ENCODE measurements at places on chromosomes 3 and 15.

DNA sequence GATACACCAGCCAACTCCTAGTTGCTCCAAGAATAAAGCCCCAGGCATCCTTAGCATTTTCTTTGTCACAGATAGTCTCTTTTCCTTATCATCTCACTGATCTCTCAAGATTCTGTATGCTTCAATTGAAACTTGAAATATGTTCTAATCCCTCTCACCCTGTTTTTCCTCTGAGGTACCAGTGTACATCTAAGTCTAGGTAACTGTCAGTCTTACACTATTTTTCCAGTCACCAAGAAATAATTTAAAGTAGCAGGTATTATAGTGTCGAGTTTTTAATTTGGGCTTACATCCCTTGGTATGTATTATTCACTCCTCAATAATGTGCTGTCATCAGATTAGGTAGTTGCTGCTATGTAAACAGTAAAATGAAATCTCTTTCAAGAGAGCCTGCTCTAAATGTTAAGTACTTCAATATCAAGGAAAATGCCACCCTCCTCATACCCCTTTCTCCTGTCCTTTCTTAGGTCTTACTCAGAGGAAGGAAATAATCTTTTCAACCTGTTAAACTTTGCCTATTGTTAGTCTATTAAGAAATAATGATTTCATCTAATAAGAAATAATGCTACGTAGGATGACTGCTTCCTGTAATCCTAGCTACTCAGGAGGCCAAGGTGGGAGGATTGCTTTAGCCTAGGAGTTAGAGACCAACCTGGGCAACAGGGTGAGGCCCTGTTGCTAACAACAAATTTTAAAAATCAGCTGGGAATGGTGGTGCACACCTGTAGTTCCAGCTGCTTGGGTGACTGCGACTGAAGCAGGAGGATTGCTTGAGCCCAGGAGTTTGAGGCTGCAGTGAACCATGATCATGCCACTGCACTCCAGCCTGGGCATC, 39.8 kb downstream of the TSC22D2 start:
- no peak for DNase-seq

DNA sequence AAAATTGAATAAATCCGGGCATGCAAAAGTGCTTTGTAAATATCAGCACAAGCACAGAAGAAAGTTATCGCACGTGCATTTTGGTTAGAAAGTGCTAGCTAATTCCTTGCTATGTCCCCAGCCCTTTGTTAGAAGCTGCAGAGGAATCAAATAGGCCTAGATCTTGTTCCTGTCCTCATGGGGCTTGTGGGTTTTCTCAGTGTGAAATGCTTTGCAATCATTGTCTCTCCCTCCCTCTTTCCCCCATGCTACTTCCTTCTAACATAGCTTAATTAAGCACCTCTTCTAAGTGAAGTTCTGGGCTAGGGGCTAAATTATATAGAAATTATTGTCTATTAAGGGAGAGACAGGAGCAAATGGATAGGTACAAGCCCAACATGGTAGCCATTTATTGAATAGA, 271.7 kb downstream of the RPLP1 start:
- DNase-seq = no peak

- DNase-seq = no peak
Observed at GRCh38 chr3:153277029-153277428, 115.0 kb downstream of the RAP2B start.

- no peak for DNase-seq
Observed at GRCh38 chr3:158953131-158953530, 151.3 kb downstream of the MFSD1 start.

DNA sequence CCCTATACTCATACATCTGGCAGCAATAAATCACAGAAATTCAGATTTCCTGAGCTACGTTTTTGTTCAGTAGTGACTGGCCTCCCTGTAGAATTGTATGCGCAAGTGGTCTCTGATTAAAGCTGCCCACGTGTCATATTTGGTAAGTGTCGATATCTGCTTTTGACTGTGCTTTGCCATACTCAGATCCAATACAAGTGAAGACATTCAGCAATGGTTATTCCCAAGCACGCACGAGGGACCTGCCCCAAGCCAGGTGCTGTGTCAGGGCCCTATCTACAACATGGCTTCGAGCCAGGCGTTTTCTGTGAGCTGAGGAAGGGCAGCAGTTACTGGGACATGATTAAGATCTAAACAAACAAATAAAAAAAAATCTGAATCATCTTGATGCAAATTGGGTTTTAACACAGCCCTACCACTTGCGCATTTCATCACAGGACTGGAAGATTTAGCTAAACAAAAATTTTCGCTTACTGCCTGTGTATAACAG, 47.2 kb upstream of the ICE2 start:
- DNase-seq = no peak

DNA sequence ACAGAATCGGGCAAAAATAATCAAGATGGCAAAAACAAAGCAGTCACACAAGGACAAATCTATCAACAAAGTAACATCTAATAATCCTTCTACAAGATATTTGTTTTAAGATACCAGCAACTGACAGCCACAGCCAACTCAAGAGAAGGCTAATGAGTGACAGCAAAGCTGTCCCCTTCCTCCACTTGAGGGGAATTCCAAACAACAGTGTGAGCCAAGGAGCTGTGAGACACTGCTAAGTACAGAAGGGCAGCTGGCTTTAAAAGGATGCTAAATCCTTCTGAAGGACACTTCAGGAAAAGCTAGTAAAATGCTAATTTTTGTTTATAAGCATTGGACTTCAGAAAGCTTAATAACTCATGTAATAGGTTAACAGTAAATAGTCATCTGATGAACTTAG, 120.3 kb upstream of the GOLGA8J start:
- DNase-seq = no peak

- DNase-seq = no peak
Observed at GRCh38 chr3:71288269-71288930, 295.1 kb downstream of the FOXP1 start.

DNA sequence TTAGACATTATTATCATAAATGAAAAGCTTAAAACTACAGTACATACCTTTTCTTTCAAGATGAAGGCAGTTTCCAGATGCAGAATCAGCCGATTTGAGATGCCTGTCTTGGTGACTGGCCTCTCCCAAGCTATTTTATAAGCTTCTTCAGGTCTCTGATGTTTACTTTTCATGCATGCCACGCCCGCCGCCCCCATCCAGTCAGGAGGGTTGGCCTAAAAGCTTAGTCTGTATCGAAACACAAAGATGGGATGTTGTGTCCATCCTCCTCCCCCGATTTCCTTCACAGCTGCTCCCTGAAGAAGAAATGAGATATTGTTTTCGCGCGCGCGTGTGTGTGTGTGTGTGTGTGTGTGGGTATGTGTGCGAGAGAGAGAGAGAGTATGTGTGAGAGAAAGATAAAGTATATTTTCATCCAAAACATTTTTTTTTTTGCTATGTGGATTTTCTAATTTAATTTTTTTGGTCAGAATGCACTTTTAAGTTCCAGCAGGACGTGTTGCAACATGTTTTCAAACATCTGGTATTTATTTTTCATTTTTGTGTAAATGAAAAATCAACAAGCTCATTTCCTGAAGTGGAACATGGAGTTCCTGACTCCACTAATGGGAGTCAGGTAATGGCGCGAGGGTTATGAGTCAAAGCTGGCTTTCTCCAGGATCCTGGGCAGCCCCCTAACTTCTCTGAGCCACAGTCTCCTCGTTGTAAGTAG, at the start of gene APOD:
APOD (minus strand) TSS at position 110 of the 712 bp plus-strand sequence. CDS start 4,479 bp downstream, outside the sequence.
- DNase-seq = no peak

DNA sequence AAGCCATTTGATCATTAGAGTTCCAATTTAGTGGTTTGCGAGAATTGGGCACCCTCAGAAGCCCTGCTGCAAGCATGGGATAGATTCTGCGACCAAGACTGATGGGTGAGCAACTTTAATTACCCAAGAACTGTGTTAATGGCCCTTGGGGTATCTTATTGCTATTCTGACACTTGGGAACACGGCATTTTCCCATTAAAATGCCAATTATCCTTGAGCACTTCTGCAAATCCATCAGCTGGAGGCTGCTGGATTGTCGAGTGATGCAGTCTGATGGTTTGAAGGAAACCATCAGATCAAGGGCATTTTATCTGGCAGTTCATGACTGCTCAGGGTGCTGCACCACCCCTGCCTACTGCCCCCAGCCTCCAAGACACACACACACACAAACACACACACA, 183.6 kb upstream of the PROK2 start:
- DNase-seq = no peak

GRCh38 chr3:159765030-159765859, 223.4 kb upstream of the IL12A start:
- peak; percentile 23 for DNase-seq

DNA sequence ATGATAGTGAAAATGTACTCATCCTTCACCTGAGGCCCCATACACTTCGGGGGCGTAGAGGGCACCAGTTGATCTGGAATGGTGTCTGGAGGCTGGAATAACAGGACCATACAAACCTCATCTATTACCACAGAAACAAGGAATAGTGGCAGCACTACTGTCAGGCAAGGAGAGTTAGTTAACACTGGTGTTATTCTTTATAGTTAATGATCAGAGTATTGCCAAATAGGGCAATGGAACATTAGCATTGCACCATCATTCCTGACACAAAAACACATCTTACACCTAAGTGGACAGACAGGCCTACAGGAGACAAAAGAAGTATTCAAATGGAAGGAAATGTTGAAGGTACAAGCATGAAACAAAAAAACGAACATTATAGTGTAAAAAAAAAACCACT, 137.0 kb upstream of the UBP1 start:
- no peak for DNase-seq

- peak; percentile 83 for DNase-seq
Observed at GRCh38 chr15:92714477-92715401, 59.2 kb upstream of the FAM174B start.

GRCh38 chr3:155196131-155197021, 97.1 kb downstream of the STRIT1 start:
- no peak for DNase-seq

DNA sequence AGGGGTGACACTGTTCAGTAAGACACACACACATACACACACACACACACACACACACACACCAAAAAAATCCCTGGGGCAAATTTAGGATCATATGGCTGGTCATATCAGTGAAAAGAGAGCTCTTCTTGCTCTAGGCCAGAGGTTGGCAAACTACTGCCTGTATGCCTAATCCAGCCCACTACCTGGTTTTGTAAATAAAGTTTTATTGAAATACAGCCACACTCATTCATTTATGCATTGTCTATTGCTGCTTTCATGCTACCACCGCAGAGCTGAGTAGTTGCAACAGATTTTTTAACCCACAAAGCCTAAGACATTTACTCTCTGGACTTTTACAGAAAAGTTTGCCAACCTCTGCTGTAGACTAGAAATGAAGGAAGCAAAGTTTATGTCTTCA, 30.6 kb downstream of the ACP3 start:
- no peak for DNase-seq

GRCh38 chr3:8867646-8868045, 95.6 kb downstream of the RAD18 start:
- no peak for DNase-seq

DNA sequence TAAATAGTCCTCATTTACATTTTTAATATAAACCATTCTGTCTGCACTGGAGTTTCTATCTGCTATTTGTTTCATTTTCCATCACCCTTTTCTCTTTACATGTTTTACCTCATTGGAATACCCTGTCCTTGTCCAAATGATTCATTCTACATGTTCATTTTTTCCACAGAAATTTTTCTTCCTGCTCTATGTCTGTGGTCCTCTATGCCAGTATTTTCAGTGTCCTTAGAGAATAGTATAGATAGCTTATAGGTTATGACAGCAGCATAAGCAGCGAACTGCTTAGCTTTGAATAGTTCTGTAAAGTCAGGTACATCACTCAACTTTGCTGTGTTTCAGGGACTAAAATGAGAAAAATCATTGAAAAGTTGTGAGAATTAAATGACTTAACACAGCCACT, 742.3 kb upstream of the CBLB start:
- no peak for DNase-seq

DNA sequence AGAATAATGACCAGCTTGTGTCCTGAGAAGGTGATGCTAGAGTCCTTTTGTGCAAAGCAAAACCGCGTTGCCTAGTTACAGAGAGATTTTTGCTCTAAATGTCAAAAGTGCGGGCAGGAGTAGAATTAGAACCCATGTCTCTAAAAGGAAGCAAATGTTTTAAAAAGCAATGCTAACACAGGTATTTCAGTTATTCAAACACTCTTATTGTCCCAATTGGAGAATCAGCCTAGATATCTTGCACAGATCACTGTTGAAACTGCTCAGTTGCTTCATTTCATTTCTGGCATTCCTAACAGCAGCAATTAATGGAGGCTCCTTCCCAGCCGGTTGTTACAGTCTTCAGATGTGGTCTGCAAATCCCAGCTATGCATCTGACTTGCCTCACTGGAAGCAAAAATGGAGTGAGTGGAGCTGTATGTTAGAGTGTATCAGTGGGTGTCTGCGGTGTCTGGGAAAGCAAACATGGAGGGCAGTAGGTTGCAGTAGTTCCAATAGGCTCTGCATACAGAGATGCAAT, 55.6 kb upstream of the SEMA6D start:
- no peak for DNase-seq

All from suppressor macrophage treated with lipopolysaccharide for 4 hours (primary cell).